ENCODE measurements at places on chromosomes 5 and 9. TPM values are rescaled to one million over a fixed set of nuclear protein-coding genes. Genes with fewer than 3 reads are reported as not detected.

- DNase-seq = no peak
Measured at GRCh38 chr5:172106511-172107356, 81.3 kb downstream of the STK10 start.

DNA sequence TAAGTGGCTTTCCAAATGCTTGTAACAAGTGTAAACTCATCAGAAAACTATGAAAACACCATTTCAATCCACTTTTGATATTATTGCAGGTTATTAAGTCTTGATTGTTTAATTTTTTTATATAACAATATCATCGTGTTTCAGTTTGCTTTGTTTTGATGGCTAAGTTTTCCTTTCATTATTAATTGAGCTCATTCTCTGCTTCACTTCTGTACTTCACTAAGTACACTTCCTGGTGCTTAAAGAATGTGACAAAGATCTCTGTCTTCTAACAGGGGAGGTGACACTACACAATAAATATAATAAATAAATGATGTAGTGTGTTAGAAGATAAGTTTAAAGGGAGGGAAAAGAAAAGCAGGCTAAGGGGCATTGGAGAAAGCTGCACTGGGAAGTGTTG lies 13.0 kb upstream of the RAD23B start:
- DNase-seq = no peak

- DNase-seq = no peak
Measured at GRCh38 chr5:73603998-73604397, 22.0 kb upstream of the ARHGEF28 start.

GRCh38 chr9:116368680-116369079 lies 215.1 kb downstream of the PAPPA start:
- DNase-seq = no peak

DNA sequence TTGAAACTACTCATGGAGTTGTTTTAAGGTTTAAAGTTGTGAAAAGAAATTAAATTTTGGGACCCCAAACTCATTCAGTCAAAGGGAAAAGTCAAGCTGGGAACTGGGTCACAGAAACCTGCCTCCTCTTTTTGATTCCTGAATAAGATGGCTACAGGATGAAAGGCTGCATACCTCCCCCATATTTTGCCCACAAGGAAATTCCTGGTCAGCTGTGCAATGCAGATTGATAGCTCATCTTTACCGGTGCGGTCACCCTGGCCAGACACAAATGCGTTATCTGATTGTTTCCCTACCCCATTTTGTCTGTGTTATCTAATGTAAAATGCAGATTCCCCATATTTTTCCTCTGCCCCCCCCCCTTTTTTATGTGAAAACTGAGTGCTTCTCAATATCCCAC lies 1.3 kb downstream of the HAVCR2 start:
- DNase-seq = no peak

- DNase-seq = no peak
Measured at GRCh38 chr5:132495667-132496190, 5.2 kb upstream of the IRF1 start.

DNA sequence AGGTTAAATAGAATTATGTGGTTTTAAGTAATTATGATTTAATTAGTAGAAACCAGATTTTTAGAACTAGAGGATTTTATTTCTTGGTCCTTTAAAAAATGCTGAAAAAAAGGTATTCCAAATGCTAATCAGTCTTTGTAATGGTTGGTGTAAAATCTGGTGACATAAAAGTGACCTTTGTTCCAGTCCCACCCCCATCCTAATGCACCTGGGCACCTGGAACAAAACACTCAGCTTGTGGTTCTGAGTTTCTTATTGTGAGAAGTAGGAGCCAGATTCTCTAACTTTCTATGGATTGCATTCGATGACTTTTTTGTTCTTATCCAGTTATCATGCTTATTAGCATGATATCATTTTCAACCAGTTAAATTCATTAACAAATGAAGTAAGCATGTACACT lies 115.1 kb upstream of the CTNND2 start:
- DNase-seq = no peak

DNA sequence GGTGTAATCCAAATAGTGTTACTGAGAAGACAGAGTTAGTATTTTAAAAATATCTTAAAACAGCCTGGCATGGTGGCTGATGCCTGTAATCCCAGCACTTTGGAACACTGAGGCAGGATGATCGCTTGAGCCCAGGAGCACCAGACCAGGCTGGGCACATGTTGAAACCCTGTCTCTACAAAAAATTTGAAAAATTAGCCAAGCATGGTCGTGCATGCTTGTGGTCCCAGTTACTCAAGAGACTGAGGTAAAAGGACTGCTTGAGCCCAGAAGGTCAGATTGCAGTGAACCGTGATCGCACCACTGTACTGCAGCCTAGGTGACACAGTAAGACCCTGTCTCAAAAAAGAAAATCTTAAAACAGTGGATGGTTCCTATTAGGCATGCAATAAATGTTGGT lies 12.4 kb downstream of the IFNA1 start:
- DNase-seq = no peak

- DNase-seq = peak; percentile 20
Measured at GRCh38 chr5:176389135-176390123, 878 bp downstream of the HIGD2A start.

DNA sequence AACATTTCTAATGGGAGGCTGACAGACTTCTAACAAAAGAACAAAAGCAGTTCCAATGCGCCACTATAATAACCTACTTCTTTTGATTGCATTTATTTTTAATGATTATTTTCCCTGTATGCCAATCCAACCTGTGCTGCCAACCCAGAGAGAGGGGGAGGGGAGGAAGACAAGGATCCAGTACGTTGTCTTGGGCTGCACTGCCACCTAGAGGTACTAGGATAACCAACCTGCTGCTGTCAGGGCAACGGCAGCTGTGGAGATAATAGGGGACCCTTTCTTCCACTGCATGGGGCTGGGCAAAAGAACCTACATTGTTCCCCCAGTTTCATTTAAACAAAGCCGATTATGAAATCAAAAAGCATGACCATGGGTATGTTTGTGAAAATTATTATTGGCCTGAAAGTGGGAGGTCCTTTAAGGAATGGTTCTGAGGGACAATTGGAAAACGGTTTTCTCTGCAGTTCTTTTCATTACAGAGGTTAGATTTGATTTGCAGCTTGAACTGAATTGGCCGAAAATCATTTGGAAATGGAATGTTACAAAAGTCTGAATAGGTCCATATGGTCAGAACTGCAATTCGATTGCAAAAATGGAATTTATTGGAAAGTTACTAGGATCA lies 101.3 kb downstream of the RASEF start:
- DNase-seq = peak; percentile 67

- DNase-seq = no peak
Measured at GRCh38 chr9:114894206-114894605, 36.2 kb downstream of the TNFSF8 start.

GRCh38 chr9:136225748-136226679 lies 19.6 kb downstream of the QSOX2 start:
- no peak for DNase-seq

- DNase-seq = no peak
Measured at GRCh38 chr5:9490494-9491097, 55.3 kb downstream of the SEMA5A start.

GRCh38 chr5:158514986-158515359 lies 584.7 kb downstream of the EBF1 start:
- no peak for DNase-seq

GRCh38 chr5:114360816-114361723 lies 800 bp upstream of the KCNN2 start:
- DNase-seq = no peak

DNA sequence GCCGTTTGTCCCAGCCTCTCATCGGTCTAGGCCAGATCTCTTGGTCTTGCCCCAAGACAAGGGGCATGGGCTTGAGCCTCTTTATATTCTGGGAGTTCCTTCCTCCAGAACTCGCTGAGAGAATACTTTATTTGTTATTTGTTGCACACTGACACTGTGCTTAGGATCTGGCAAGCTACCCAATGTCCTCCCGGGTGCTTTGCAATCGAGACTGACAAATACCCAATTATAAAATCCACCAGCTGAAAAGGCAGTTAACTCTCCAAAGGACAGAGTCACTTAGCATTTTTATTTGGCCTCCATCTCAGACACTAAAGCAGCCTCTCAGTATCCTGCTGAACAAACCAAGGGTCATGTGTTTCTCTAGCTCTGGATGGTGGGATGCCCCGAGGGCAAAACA lies 500.2 kb upstream of the DAP start:
- DNase-seq = no peak

- no peak for DNase-seq
Measured at GRCh38 chr9:96177005-96177718, 124.8 kb downstream of the HSD17B3 start.

DNA sequence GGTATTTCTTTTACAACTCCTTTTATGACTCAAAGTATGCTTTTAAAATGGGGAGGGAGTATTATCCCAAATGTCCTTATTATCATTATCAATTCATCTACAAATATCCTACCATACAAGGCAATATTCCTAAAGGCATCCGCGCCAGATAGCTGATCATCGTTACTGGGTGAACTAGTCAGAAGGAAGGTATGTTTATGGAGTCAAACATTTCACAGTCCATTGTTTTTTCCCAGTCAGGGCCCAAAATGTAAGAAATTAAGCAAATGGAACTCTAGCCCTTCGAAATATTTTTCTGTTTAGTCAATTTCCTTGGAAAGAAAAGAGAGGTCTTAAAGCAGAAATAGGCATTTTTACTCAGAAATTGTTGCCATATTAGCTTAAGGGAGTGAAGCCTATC lies 188.5 kb upstream of the CCNG1 start:
- DNase-seq = no peak

GRCh38 chr5:110267714-110268113 lies 458.8 kb downstream of the TMEM232 start:
- no peak for DNase-seq

DNA sequence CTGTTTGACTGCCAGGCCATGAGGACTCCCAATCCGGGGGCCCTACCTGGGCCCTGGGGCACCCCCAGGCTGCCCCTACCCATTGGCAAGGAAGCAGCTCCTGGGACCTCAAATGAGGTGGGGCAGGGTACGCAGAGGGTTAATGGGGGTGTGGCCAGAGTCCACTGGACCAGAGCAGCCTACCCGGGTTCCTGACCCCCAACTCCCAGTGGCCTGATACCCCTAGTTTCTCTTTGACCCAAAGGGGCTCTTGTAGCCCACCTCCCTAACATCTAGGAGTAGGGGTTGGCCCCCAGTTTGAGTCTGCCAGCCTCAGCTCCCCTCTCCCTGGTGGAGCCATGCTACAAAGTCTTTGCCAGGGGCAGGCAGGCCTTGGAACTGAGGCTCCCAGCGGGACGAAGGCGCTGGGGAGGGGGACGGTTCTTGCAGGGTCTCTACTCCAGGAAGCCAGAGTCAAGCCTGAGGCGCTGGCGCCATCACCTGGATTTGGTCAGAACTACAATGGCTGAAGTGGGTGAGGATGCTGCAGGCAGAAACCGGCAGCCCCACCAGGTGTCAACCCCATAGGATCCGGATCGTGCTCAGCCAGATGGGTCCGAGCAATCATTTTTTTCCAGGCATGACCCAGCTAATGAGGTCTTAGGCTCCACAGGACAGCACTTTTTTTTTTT lies 8.4 kb upstream of the CERCAM start:
- no peak for DNase-seq

- DNase-seq = no peak
Measured at GRCh38 chr5:150411245-150411979, 1.3 kb downstream of the CD74 start.

GRCh38 chr5:133919148-133920136 lies 49.0 kb downstream of the C5orf15 start:
- DNase-seq = no peak

DNA sequence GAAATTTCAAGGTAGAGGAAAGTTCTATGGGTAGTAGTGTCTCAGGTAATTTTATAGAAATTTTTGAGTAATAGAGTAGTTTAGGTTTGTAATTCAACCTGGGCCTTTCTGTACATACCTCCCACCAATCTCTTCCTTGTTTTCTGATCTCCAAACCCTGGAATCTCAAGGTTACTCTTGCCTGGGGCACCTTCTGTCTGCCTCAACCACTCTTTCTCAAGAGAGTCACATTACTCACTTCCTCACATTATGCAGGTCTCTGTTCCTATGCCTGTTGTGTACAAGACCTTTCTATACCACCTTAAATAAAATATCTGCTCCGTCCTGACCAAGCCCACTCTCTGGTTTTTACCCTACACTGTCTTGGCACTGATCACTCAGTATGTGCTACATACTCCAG lies 412.6 kb upstream of the CTNND2 start:
- DNase-seq = no peak

DNA sequence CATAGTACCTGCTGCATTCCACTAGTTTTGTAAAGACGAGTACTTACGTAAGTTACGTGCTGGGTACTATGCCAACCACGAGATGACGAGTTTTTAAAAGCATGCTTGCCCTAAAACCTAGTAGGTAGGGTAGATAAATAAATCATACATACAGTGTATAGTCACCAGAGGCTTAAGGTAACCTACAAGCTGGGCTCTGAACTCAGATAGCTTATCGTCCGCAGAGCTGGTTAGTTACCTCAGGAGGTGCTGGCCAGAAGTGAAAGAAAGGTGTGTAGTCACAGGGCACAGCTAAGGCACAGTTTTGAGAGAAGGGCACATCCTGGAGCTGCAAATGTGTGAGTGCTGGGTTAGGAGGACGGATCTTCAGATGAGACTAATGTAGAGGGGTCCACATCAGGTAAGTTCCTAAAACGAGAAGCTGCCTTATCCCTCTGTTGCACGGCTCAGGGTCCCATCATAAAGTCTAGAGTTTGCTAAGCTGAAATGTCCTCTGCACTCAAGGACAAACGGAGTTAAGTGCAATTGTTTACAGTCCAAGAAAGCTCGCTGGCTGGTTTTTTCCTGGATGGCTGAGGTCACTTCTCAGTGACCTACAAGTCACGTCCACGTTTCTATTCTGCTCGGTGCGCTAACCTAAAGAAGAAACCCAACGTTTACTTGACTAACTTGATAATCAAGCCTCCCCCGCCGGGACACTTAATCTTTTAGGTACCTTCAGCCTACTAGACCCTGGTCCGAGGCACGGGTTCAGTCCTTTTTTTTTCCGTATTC lies 1.1 kb upstream of the SNX24 start:
- DNase-seq = no peak

GRCh38 chr9:105176194-105176593 lies 68.3 kb upstream of the SLC44A1 start:
- no peak for DNase-seq

DNA sequence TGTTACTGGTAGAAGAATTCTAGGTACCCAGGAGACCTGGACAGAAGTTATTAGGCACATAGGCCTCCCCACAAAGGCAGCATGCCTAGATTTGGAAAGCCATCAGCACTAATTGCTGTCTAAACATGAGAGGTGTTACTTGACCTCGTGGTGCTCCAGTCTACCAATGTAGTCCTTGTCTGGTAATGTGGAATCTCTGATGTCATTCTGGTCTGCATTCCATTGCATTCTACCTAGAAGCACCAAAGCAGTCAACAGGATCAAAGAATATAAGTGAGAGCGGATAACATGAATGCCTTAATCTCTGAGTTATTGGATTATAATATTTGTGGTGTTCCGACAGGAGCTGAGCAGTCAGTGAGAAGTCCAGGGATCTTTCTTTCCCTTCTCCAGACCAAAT lies 175.2 kb downstream of the PSAT1 start:
- DNase-seq = no peak

GRCh38 chr5:33850100-33850594 lies 41.6 kb downstream of the ADAMTS12 start:
- no peak for DNase-seq

- DNase-seq = no peak
Measured at GRCh38 chr5:124935065-124935464, 188.6 kb upstream of the ZNF608 start.

SLC34A1 gene
- total RNA-seq = not detected

SARDH gene
- total RNA-seq = 3.4 TPM

QRFP gene
- total RNA-seq = not detected

SLC4A9 gene
- total RNA-seq = 0.06 TPM

PCDHA1 gene
- 0.06 TPM for total RNA-seq

PCDHA7 gene
- total RNA-seq = 0.05 TPM

DOK3 gene
- total RNA-seq = 15.6 TPM

ACOT12 gene
- not detected for total RNA-seq

MSX2 gene
- total RNA-seq = 0.53 TPM

SLC6A18 gene
- total RNA-seq = not detected

PLPPR1 gene
- 1.1 TPM for total RNA-seq
